Stimulated activated CD4-positive, alpha-beta T cell treated with anti-CD3 and anti-CD28 coated beads, Interleukin-1b, Interleukin-23, amount 100 ng/mL, for 4 hours (primary cell): ENCODE measurements at places on chromosomes 2 and 18.

DNA sequence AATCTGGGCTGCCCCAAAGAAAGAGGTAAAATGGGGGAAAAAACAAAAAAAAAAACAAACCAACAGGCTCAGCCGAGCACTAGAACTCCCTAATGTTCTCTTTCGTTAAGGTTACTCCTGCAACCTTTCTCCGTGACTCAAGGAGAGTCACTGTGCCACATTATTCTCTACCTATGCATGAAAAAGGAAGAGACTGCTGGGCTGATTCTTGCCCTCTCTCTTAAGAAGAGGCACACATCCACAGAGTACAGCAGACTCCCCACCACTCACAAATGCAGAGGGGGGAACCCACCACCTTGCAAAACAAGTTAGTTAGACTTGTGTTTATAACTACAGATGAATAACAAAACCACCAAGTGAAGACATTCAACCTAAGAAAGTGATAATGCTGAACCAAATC is 201.5 kb downstream of the DYM start:
- DNase-seq, result no peak

DNA sequence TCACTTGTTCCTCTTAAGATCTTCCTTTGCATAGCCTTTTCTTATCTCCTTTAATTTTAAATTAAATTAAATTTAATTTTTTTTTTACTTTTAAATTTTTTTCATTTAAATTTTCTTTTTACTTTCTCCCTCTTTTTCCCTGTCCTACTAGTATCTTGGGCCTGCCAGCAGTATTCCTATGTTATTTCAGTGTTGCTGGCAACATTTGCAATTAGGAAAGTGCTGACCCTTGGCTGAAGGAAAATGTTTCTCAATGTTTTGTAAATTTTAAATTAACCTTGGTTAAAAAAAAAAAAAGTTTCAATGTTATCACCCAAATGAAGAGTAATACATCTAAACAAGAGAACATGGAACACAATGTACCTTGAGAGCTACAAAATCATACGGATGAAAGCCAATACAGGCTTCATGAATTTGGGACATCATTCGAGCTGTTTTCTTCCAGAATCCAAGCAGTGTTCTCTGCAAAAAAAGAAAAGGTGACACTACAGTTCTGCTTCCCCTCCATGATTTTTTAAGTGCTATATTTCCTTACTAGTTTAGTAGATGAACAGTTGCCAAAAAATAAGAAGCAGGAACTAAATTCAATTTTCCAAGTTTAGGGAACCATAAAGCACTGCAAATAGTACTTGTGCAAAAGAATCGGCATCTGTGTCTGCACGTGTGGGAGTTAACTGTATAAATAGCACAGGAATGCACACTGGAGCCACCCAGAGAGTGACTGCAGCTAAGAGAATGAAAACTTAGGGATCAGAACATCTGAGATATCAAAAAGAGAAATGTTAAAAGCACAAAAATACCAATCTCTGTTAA is 55.8 kb downstream of the ICA1L start:
- DNase-seq, result no peak

- no peak for DNase-seq
Observed at GRCh38 chr2:172510088-172510487, 45.8 kb upstream of the PDK1 start.

DNA sequence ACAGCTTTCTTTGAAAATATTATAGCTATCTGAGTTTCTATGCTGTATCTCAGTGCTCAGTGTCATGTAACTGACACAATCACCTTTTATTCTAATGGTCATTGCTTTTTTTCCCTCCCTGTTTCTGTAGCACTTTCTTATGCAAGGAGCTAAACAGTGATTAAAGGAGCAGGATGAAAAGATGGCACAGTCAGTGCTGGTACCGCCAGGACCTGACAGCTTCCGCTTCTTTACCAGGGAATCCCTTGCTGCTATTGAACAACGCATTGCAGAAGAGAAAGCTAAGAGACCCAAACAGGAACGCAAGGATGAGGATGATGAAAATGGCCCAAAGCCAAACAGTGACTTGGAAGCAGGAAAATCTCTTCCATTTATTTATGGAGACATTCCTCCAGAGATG is 56.4 kb downstream of the SCN2A start:
- DNase-seq, result no peak

GRCh38 chr2:201176081-201176481 is 6.9 kb upstream of the CASP10 start:
- no peak for DNase-seq

- DNase-seq, result no peak
Observed at GRCh38 chr18:74477771-74478170, 18.4 kb upstream of the CNDP2 start.

GRCh38 chr2:75605770-75606529 is 40.6 kb upstream of the MRPL19 start:
- no peak for DNase-seq

DNA sequence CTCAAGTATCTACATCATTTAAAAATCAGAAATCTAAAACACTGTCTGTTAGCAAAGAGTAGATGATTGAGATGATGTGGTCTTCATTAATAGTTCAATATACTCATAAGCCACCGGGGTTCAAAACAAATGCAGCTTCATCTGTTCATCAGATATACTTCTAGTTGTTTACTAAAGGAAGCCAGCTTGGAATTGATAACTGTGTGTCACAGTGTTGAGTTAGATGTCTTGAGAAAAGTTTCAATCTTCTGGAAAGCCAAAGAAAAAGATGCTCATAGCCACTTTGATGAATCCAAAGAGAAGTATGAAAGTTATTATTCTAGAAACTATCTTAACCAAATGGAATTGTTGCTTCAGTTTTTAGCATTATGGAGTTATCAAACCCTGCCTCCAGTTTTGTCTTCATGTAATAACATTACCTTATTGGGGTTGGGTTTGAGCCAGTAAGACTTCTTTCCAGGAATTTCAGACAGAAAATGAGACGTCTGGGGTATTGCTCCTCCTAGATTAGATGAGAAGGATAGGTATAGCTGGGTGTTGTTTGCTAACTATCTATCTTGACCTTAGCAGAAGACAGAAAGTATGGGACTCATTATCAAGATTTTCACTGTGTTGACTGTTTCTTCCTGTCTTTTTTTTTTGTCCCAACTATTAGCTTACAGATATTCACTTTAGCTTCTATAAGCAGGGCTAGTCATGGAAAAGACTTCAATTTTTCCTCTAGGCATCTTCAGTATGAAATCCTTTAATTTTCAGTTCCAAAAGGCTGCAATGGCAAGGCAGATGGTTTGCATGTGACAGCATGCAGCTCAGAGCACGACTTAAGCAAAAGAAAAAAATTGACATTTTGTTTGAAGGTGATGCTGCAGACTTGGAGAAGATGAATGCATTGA is 66.5 kb downstream of the LNPK start:
- DNase-seq, result no peak

DNA sequence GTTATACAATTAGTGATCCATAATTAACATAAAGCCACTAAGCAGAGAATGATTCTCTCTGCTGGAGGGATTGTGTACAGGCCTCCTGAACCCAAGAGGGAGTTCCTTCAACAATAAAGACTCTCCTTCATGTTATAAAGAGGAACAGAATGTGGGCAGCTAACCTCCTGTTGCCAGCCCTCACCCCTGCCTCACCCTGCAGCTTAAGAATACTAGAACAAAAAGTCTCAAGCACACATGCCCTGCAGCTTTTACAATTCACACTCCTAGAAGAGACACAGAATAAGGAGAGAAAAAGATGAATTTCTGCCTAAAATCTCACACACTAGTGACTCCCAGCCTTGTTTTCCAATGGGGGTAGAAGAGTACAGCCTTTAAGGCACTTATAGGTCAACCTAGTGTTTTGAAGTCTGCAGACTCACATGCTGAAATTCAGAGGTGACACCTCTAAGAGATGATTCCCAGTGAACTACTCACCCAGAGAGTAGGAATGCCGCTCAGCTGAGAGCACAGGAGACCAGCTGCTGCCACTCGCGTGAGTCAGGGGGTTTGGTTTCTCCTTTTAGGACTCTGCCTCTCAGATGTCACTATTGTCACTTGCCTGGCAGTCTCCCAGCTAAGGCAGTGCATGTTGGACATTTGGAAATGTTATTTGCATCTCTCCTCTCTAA is 32.5 kb upstream of the IL1RL1 start:
- no peak for DNase-seq

DNA sequence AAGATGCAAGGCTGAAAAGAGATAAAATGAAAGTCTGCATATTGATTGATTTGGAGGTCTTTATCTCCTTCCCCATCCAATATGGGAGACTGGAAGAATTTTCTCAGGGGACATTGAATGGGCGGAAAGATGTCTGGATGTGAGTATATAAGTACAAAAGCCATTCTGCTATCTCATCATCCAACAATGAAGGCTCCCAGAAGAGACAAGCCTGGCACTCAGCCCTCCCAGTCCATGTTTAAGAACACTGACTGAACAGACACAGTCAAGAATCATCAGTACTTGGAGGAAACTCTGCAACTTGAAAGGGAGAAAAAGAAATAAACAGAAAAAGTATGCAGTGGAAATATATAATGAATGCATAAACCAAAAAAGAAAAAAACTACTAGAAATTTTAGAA is 80.9 kb downstream of the PTRHD1 start:
- DNase-seq, result no peak

GRCh38 chr2:58614219-58614618 is 373.1 kb upstream of the FANCL start:
- DNase-seq, result no peak

DNA sequence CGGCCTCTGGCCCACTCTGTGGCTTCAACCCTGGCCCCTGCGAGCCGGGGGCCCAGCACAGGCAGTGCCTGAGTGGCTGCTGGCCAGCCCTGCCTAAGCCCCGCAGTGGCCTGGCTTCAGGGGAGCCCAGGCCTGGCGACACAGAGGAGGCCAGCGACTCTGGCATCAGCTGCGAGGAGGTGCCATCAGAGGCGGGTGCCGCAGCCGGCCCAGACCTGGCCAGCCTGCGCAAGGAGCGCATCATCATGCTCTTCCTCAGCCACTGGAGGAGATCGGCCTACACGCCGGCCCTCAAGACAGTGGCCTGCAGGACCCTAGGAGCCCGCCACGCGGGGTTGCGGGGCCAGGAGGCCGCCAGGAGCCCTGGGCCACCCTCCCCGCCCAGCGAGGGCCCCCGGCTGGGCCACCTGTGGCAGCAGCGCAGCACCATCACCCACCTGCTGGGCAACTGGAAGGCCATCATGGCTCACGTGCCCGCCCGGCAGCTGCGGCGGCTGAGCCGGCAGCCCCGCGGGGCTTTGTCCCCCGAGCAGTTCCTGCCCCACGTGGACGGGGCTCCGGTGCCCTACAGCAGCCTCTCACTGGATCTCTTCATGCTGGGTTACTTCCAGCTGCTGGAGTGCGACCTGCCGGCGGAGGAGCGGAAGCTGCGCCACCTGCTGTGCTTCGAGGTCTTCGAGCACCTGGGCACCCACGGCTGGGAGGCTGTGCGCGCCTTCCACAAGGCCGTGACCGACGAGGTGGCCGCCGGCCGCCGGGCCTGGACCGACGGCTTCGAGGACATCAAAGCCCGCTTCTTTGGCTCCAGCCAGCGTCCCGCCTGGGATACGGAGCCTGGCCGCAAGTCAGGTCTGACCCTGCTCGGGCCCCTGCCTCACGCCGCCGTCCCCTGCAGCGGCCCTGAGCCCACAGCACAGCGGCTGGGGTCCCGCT is 7.5 kb upstream of the KLHL30 start:
- no peak for DNase-seq

DNA sequence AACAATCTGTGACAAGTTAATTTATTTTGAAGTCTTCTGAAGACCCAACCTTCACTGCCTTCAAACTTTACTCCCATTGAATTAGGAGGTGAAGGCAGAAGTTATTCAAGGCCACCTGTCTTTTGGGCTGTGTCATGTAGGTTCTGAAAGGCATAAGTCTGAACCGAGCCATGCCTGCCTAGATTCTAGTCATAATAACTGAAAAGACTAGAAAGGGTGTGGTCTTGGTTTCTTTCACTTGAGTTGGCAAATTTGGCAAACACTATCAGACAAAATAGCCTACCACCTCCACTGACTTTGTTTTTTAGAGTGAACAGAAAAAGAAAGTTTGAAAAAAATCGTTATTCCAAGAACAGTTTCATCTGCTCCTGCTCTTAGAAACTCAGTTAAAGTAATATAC is 38.4 kb downstream of the PPM1B start:
- DNase-seq, result no peak

DNA sequence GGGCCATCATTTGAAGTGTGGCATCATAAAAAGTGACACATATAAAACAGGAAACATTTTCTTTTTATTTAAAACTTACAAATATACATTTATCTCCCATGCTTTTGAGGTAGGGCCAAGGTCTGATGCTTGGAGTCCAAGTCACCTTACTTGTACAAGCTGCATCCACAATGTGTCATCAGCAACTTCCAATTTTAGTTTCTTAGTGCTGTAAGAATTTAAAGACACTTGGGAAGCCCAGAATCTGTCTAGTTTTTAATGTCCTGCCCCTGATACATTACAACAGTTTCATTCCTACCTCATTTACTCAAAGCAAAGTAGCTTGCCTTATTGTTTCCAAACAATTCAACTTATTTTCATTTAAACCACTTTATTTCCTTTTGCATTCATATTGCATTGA is 297.7 kb downstream of the MTX2 start:
- no peak for DNase-seq

- no peak for DNase-seq
Observed at GRCh38 chr2:36357847-36358659, 2.5 kb downstream of the CRIM1 start.

GRCh38 chr2:128450211-128451024 is 131.8 kb upstream of the HS6ST1 start:
- DNase-seq, result no peak

DNA sequence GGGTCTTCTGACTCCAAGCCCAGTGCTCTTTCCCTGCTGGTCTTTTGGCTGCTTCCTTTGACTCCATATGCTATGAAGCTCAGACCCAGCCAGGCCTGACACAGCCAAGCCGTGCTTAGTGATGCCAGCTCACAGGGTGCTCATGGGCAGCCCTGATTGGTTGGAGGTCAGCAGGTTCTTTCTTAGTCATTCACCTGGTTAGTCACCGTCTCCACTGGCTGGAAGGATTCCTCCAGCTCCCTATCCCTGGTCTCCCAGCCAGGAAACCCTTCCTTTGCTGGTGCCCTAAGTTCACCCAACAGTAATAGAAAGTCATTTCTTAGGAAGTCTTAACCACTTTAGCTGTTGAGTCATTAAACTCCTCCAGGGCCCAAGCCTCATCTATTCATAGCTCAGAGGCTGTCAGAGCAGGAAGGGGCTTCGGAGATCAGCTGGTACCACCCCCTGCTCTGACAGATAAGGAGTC is 3.9 kb downstream of the KCNK3 start:
- DNase-seq, result no peak

- DNase-seq, result no peak
Observed at GRCh38 chr18:37309059-37309458, 256.5 kb downstream of the CELF4 start.

DNA sequence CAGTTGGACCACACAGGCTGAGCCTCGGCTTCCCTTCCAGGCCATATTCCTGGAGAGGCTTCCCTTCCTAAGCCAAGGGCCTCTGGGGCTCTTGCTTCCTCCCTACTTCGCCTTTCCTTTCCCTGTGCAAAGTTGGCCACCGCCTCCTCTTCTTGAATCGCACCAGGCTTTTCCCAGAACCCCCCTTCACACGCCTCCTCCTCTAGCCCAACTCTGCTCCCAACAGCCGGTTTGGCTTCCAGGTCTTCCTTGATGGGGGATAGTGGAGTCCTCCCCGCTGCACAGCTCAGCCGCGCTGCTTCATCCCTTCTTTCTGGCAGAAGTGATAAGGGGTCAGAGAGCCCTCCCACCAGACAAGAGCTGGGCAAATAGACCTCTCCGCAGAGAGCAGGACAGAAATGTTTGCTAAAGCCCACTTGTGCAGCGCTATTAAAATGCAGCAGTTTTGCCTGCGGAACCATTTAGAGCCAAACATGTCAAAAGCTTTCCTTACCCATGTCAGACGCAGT is 56.4 kb downstream of the SNORC start:
- no peak for DNase-seq

- no peak for DNase-seq
Observed at GRCh38 chr18:55268628-55269275, 309.5 kb upstream of the CCDC68 start.
